Foreskin keratinocyte (primary cell): ENCODE measurements at places on chromosomes 4 and X.

DNA sequence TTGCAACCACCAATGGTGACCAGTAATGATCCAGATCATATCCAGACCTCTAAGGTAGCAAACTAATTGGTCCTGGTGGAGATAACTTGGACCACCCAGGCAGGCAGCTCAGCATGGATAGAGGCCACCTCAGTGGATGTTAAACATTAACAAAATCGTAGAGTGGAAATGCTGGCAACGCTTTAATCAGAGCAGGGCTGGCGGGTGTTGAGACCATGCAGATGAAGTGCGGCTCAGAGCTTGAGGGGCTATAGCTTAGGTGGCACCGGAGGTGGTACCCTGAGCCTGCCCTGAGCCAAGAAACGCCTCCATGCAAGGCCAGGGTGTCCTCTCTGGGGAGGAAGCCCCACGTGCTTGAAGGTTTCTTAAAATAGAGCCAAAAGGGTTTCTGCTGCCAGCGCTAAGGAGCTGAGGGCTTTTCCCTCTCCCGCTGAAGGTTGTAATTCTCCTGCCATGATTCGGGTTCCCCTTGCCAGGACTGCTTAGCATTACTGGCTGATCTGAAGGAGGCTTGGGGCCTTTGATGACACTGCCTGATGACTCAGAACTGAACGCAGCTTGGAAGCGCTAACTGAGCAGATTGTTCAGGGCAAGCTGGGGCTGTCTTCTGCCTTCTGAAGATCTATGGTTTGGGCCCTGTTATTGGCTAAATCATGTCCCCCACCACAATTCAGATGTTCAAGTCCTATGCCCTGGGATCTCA is 177.8 kb upstream of the ATP6AP2 start:
- DNase-seq, result peak; percentile 29

- DNase-seq, result peak; percentile 18
These were observed 151.5 kb downstream of the PDLIM5 start for GRCh38 chr4:94603170-94603747.

DNA sequence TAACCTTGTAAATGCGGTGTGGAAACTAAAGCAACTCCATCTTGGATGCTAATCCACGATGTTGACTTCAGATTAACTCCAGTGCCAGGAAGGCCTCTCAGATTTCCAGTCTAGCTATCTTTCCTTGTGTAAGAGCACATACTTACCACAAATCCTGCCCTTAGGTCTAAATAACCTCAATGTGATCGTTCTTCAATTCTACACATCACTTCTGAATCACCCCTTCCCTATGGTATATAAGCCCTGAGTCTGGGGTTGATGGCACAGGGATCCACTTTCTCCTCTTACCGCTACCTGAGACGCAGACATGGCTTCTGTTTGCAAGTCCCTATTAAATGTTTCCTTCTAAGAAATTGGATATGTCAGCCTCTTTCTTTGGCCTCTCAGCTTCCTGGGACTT is 17.5 kb upstream of the ZNF41 start:
- DNase-seq, result no peak

- DNase-seq, result no peak
These were observed 2.8 kb downstream of the SFRP2 start for GRCh38 chr4:153785910-153786721.

GRCh38 chr4:169226565-169226964 is 44.2 kb downstream of the SH3RF1 start:
- DNase-seq, result no peak

- no peak for DNase-seq
These were observed 384.8 kb downstream of the IL15 start for GRCh38 chr4:142021181-142021580.

DNA sequence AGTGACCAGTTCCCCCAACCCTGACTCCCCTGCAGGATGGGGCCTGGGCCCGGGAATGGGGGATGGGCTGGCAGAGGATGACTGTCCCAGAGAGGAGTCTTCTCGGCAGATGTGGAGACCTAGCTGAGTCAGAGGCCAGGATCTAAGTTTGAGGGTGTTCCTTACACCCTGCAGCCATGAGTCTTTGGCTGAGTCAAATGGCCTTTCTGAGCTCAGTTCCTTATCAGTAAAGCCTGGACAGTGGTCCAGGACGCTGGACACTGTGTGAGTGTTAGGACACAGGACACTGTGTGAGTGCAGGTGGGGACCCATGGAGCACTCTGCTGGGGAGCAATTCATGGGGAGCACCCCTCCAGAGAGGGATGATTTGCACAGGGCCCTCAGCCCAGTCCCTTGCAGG is 5.0 kb downstream of the IL9R start:
- no peak for DNase-seq

DNA sequence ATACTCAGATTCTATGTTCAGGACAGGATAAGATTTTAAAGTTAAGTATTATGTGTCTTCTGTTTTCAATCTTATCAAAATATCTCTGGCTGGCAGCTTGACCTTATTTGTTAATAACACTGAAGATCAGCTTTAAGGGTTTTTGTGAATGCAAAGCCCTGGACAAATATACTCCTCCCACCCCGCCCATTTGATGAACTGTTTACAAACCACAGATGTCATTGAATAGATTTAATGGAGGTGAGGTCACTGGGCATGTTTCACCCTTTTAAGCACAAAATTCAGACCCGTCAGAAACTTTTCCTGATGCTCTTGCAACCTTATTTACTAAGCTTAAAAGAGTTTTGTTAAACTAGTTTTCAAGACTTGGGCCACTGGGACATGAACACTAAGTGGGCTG is 10.1 kb upstream of the CXCL8 start:
- no peak for DNase-seq

DNA sequence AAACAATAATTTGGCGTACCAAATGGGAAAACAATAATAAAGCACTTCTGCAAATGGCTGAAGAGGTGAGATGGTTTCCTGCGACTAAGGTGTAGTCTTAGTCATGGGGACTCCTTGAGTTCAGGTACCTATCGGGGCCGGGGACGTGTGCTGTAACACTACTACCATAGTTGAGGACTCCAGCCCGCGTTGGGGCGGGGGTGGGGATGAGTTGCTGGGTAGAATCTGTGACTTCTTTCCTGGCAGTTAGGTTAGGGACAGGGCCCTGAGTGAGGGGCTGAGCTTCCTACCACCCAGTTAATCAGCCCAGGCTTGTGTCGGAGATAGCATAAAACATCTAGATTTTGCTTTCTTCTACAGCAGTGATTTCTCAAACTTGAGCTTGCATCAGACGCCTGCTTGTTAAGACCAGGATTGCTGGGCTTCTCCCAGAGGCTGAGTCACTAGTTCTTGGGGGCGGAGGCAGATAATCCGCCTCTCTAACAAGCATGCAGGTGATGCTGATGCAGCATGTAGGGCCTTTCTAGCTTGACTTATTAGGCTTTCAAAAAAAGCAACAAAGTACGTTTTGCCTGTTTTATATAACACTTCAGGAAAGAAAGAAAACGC is 30.2 kb downstream of the RBBP7 start:
- DNase-seq, result peak; percentile 61

DNA sequence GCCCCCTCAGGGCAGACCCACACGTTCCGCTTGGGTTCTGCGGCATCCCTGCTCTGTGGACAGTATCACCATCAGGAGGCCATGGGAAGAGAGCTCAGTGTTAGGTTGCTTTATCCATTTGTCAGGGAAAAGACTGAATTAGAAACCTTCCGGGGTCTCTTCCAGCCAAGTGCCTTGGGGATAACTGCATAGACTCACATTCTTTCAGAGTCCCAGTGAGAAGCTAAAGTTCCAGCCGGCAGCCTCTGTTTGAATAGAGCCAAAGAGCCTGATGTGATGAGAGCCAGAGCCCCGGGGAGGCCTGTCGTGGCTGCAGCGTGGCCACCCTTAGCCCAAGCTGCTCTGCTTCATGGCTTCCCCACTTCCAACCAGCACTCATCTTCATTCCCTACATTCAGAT is 85.2 kb downstream of the FHDC1 start:
- no peak for DNase-seq

GRCh38 chr4:123553733-123554637 is 157.4 kb downstream of the SPRY1 start:
- no peak for DNase-seq

GRCh38 chr4:122224348-122224747 is 72.2 kb downstream of the BLTP1 start:
- DNase-seq, result no peak

DNA sequence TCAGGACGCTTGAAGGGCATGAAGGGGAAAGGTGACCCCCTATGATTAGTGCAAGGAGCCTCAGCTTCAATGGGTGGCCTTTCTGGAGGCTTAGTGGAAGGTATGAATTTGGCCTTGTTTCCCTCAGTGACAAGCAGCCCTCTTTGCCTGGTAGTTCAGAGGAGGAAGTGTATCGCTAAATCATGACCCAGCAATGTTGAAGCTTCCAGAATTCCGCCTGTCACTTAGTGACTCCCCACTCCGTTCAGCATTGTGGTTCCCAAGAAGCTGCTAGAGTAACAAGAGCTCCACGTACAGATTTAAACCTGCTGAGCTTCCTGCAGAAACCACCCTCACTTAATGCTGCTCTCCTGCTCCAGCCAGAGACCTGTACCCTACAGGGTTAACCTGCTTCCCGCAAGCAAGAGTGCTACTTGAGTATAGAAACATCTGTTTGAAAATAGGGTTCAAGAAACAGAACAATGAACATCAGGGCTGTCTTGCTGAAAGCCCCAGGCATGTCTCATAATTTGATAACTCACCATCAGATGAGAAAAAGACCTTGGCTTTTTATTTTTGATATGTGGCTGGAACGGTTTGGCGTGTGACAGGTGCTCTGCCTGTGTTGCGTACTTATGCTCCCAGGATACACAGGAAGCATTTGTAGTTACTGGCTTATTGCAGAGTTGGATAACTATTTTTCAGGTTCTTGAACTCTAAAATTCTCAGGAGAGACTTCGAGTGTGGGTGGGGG is 105.2 kb downstream of the UCHL1 start:
- DNase-seq, result no peak

DNA sequence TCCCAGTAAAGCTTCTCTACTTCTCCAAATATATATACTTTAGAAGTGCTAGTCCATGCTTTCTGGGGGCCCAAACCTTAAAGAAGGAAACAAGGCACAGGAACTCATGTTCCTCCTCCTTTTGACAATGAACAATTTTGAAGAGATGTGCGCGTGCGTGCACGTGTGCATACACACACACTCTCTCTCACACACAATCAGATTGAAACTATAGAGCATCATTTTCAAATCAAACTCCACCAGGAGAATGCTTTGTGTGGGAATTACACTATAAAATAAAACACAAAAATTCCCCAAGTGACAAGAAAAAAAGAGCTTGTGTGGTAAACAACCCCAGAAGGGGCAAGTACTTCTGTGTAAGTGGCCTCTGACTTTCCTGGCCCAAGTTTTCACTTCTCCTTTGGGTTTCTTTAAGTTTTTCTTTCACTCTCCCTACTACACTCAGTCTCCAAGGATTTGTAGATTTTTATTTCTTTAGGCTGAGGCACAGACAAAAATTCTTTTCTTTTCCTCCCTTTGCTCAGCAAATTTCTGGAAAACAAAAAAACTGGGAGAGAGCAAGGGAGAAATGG is 46.6 kb upstream of the SHISA3 start:
- DNase-seq, result no peak

DNA sequence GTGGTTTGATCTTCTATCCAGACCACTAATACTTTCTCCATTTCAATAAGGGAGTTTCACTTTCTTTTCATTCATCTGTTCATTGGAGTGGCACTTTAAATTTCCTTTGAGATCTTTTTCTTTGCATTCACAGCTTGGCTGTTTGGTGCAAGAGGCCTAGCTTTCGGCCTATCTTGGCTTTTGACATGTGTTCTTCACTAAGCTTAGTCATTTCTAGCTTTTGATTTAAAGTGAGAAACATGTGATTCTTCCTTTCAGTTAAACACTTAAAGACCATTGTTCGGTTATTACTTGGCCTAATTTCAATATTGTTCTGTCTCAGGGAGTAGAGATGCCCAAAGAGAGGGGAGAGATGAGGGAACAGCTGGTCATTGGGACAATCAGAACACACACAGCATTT is 24.3 kb downstream of the CXCL13 start:
- no peak for DNase-seq
